Motor neuron (in vitro differentiated cells): ENCODE measurements at places on chromosomes 7 and 10.

DNA sequence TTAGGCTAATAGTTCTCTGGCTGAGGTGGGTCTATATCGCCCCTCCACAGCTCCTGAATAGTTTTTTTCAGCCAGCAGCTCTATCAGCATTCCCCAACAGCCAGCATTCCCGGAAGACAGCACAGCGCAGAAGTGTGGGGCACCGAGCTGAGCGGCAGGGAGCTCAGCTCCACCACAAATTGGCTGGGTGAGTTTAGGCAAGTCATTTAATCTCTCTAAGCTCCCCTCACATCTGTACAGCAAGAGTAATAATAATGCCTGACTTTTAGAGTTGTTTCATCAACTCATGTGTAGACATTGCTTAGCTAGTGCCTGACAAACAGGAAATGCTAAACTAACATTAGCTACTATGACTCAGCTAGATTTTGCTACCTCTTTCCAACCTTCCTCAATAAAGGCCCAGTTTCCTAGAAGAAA, 247.9 kb upstream of the PTN start:
- peak; percentile 32 for ATAC-seq

GRCh38 chr10:79013406-79013987, 55.3 kb upstream of the ZMIZ1 start:
- ATAC-seq: no peak

- ATAC-seq: no peak
These were observed 28.5 kb downstream of the PIP4K2A start for GRCh38 chr10:22685926-22686325.

DNA sequence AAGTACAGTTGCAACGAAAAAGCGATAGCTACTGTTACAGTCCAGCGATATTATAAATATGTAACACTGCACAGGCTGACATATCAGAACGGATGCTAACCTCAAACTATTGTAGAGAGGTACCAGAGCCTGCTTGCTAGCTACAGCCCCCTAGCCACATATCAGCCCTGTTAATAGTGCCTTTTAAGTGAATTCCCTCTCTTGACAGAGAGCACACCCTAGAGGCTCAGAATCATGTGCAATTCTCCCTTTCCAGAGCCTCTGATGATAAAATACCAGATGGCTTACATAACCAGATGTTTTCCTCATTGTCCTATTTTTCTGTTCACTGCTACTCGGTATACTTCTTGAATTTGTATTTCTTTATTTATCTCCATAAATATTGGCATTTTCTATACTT, 960.7 kb upstream of the CELF2 start:
- no peak for ATAC-seq

DNA sequence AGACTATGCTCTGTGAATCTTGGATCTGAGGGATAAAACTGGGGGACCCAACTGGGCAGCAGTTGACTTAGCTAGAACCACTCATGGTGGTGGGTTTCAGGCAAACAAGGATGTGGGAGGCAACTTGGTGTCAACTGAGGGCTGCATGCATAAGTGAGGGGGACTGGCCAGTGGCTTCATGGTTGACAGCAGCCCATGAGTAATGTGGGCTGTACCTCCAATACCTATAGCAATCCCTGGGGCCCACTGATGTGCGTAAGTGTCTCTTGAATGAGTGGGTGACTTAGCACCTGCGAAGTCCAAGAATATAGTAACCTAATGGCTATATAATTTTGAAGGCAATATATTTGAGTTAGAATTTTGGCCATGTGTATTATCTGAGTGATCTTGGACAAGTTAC, 13.7 kb upstream of the MAP3K8 start:
- ATAC-seq: no peak

- peak; percentile 70 for ATAC-seq
These were observed 9.9 kb upstream of the SPAG6 start for GRCh38 chr10:22335173-22335933.

DNA sequence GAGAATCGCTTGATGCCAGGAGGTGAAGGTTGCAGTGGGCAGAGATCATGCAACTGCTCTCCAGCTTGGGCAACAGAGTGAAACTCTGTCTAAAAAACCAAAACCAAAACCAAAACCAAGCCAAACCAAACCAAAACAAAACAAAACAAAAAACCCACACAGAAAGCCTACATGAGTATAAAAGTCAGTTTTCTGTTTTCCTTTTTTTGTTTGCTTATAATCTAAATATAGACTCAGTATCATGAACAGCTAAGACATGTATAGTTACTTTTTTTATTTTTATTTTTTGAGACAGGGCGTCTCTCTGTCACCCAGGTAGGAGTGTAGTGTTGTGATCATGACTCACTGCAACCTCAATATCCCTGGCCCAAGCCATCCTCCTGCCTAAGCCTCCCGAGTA, 16.8 kb upstream of the MTPN start:
- ATAC-seq: no peak

- peak; percentile 36 for ATAC-seq
These were observed 68.1 kb downstream of the LHPP start for GRCh38 chr10:124529661-124530214.

GRCh38 chr10:77936697-77937567, 10.4 kb upstream of the DLG5 start:
- no peak for ATAC-seq

GRCh38 chr10:104122225-104123107, 495 bp downstream of the SFR1 start:
- ATAC-seq: no peak

DNA sequence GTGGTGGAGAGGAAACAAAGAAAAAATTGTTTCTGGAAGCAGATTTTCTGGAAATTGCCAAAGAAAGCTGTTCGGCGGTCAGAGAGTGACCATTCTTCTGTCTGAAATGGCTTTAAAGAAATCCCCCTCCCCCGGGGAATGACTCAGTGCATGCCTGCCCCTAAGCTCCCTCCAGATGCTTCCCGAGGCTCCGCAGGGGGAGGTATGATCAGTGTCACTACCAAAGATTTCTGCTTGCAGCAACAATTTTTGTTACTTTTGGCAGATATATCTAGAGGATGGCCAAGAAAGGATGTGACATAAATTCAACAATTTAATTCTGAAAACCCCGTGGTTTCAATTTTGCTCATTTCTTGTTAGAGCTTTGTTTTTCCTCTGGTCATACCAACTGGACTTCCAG, 163.9 kb downstream of the JCAD start:
- ATAC-seq: peak; percentile 76

- no peak for ATAC-seq
These were observed 148.7 kb downstream of the PKD1L1 start for GRCh38 chr7:47799524-47799923.

DNA sequence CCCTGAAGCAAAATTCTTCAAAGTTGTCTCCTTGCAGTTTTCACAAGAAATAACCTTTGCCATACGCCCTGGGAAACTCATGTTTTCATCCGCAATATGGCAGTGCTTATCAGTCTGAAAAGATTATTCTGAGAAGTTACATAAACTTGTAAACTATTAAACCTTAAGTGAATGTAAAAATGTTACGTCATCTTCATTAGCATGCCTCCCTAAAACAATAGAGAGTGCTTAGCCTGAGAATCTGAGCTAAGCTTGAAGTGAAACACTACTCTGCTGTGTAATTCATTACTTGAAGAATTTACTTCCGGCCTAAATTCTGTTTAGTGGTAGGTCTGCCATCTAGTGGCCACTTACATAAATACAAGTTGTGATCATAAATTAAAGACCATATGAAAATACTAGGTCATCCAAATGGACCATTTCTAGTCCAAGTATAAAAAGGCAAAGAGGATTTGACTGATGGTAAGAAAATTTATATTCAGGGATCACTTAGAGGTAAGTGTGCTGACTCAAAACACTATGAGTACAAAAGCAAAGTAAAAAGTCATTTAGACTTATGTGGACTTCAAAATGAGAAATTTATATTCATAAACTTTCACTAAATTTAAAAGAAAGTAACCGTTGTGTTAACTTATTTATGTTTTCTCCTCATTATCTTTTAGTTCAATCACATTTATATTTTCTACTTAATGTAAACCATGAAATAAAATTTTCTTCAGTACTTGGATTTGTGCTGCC, 745.1 kb upstream of the LRRTM3 start:
- ATAC-seq: peak; percentile 38
